ENCODE measurements at places on chromosomes 2 and 18. TPM values are rescaled to one million over a fixed set of nuclear protein-coding genes. Genes with fewer than 3 reads are reported as not detected.

Gene CPLX4
- not detected for total RNA-seq

Gene LHCGR
- total RNA-seq: not detected

Gene NDUFV2
- 106 TPM for total RNA-seq

Gene GPBAR1
- total RNA-seq: 2.6 TPM

Gene INHA
- total RNA-seq: 0.43 TPM

Gene TMSB10
- total RNA-seq: 1,558 TPM

Gene SPR
- total RNA-seq: 44.1 TPM

- peak within 1 kb of the TSS; percentile 98 for H3K27ac ChIP-seq
- no peaks in the 10 kb centered on the region for H3K36me3 ChIP-seq
- peaks cover 21% of the 10 kb centered on the region for H3K4me1 ChIP-seq
- H3K4me3 ChIP-seq: peak within 1 kb of the TSS; percentile 94
Observed at GRCh38 chr18:79988451-79989194, at the start of gene TXNL4A. Gene TXNL4A, minus strand, starts transcription at chr18:79988563. Its CDS starts 171 bp downstream, at chr18:79988392.

DNA sequence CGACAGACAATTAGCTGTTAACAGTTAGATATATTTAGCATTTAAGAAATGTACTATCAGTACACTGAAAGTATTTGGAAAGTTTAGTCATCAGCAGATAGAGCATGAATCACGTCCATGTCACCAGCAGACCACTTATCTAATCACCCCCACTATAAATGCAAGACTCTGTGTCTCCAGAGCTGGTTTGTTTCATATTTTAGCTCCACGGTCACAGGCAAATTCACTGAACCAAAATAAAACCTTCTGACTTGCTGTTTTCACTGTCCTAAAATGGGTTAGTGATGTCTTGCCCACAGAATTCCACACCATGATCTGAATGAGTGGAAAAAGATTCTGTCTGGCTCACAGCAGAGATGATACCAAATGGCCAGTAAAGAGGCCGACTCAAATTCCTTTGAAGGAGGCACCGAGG is 64.9 kb downstream of the CDH2 start:
- no peak overlapping the region for H3K4me3 ChIP-seq
- H3K27me3 ChIP-seq: no peaks in the 10 kb centered on the region
- H3K27ac ChIP-seq: no peak overlapping the region
- H3K4me1 ChIP-seq: no peaks in the 10 kb centered on the region

GRCh38 chr18:49476664-49477411 is 10.2 kb downstream of the C18orf32 start:
- DNase-seq: peak; percentile 68
- peaks cover 35% of the 10 kb centered on the region for H3K36me3 ChIP-seq
- H3K4me1 ChIP-seq: no peaks in the 10 kb centered on the region

- no peak overlapping the region for H3K27ac ChIP-seq
- no peak overlapping the region for H3K4me3 ChIP-seq
- H3K27me3 ChIP-seq: no peaks in the 10 kb centered on the region
- H3K4me1 ChIP-seq: peaks cover 23% of the 10 kb centered on the region
- no peaks in the 10 kb centered on the region for H3K36me3 ChIP-seq
Observed at GRCh38 chr2:23619941-23620340, 235.0 kb downstream of the KLHL29 start.

All from upper lobe of right lung (tissue), 1 donor.